ENCODE measurements at places on chromosomes 12 and 14. TPM values are rescaled to one million over a fixed set of nuclear protein-coding genes. Genes with fewer than 3 reads are reported as not detected.

The RPL10L gene
- not detected for total RNA-seq

DNA sequence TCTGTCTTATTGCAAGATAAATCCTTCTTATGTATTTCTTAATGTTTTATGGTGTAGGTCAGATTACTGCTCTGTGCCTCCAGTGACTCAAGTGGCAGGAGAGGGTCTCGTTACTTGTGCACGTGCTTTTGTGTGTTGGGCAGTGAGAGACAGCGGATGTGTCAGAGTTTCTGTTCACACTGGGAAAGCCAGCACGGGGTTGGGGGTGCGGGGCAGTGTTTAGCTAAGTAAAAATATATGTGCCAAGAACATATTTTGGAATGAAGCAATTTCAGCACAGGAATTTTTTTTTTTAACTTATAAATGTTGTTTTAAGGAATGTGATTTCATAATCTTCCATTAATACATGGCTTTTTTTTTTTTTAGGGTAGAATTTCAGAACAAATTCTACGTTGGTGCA, 4.5 kb upstream of the DNAH10 start:
- no peak for DNase-seq

- DNase-seq, result no peak
Measured at GRCh38 chr12:51409846-51410245, 14.8 kb upstream of the SLC4A8 start.

The AQP6 gene
- total RNA-seq, result not detected

The C12orf60 gene
- total RNA-seq, result 1.0 TPM

DNA sequence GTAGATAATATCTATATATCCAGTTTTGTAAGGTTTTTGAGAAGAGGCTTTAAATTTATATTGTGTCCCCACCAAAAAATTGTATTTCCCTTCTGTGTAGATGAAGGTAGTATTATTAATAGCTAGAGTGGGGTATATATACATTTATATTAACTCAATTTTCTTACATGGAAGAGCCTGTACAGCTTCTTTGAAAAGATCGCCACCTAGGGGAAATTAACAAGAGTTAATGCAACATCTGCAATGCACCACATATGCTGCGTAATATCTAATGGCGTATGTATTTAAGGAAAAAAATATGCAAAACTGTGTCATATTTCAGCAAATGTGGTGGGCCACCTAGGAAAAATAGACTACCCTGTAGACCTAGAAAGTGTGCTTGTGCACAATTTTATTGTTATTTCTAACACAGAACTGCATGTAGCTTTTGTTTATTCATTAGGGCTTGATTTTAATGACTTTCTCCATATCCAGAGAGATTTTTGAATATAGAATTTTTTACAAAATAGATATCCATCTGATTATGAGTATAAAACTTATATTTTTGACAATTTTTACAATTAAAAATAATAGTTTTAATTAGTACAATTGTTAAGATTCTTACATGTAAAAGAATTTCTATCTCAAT, 14.0 kb downstream of the CCER1 start:
- DNase-seq, result peak; percentile 31

The MGST1 gene
- 11.4 TPM for total RNA-seq

- no peak for DNase-seq
Measured at GRCh38 chr12:21988619-21989018, 47.4 kb upstream of the ABCC9 start.

The NID2 gene
- total RNA-seq, result not detected

DNA sequence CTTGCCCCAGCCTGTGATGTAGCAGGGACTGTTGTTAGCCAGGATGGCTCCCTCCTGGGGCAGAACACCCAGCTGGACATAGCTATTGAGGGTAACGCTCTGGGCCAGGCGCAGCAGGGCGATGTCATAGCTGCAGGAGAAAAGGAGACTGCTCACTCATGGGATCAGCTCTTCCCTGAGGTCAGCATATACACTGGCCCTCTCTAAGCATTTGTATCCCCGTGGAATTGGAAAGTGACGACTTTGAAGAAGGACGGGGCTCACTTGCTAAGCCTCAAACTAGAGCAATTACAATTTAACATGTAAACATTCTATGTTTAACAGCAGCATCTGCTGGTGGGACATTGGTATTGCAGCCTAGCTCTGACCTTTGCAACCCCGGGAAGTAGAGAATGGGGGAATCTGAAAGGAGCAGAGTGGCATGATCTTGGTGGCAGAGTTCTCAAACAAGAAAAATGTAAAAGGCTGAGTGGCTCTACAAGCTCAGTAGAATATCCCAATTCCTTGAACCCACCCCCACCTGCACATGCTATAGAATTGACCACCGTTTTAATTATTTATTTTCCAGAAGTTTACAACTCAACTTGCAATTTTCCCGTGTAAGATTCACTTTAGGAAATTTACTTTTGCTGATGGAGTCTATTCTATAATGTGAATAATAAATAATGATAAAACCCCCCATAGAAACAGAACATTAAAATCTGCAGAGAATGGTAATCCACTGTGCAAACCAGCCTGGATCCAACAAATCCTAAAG, 5.0 kb downstream of the CELA1 start:
- DNase-seq, result peak; percentile 62

GRCh38 chr12:99122496-99122895, 477.4 kb downstream of the APAF1 start:
- DNase-seq, result no peak

- no peak for DNase-seq
Measured at GRCh38 chr12:57927086-57927485, 14.3 kb upstream of the ATP23 start.

DNA sequence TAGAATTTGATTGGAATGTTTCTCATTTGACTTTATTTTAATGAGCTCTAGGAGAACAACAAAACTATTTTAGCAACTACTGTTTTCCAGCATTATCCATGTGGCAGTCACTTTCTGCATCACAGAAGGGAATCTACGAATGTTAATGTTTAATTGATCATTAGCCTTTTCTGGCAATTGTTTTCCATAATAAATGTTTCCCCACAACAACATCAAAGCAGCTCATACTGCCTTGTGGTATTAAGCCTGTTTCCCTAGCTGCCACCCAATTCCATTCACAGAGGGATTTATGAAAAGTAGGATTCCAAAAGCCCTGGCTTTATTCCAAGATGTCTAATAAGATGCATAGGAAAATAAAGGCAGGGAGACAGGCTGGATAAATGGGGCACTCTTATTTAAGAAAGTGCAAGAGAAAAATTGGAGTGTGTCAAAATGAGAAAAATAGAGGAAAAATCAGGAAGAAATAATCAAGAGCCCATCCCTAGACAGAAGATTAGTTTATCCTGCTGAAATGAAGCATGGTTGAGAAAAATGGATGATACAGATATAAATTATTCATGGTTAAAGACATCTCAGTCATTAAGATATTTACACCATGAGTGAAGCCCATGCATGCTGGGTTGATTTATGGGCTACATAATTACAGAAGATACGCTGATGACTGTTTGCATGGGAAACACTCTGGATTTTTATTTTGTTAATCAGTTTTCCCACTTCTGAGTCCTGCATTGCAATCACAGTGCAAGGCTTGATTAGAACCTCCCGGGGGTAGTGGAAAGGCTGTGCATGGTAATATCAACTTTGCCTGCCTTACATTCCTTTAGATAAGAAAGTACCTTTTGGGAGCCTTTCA, 180.3 kb downstream of the HELB start:
- no peak for DNase-seq

The CCDC88C gene
- total RNA-seq, result 4.7 TPM

The SIRT4 gene
- total RNA-seq, result 1.4 TPM

The TOMM20L gene
- total RNA-seq, result not detected

The ACOT6 gene
- total RNA-seq, result not detected

DNA sequence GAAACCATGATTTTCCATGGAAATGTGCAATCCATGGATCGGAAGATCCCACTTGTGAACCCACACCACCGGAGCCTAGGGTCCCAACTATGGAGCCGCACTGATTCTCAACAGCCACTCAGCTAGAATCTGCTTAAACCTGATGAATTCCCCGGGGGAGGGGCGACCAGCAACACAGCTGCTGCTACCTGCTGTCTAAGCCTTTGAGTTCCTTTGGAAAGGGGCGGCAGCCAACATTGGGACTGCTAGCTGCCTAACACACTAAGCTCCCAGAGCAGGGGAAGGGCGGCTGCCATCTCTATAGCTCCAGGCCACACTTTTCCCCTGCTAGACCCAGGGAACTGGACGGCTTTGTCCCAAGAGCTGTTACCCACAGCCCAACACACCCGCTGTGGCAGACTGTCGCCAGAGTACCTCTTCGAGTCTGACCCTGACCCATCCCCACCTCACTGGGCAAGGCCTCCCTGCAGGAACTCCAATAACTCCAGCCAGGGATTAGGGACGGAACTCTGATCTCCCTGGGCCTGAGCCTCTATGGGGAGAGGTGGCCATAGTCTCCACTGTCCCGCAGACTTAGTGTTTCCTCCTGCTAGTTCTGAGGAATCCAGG, 205.8 kb upstream of the SLC16A7 start:
- no peak for DNase-seq

GRCh38 chr14:24231263-24232120, 675 bp downstream of the NEDD8 start:
- DNase-seq, result no peak

DNA sequence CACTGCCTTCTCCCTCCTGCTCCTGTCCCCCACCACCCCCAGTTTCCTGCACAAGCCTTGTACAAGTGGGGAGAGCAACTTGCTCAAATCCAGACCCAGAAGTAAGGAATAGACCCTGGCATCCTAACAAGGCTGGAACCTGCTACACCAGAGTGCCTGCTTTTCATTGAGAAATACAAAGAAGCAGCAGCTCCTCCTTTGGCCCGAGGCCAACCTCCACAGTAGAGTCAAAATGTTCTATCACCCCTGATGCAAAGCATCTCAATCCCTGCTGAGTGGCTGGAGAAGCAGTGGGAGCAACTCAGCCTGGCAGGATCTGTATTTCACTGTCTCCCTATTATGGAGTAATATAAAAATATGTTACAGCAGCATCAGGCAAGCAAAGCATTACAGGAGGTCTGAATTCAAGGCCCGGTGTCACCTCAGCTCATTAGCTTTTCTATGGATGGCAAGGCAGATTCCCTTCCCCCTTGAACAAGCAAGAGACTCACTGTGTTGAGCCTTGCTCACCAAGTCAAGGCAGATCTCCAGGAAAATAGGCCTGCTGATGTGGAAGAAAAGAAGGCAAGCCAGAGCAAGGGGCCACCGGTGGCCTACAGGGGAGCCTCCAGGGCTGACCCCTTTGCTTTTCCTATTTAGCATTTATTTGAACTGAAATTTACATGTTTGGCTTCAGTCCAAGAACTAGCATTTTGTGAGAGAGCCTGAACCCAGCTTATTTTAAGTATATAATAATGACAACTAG, 186.3 kb upstream of the EGLN3 start:
- no peak for DNase-seq

The ARHGDIB gene
- 2.7 TPM for total RNA-seq

- no peak for DNase-seq
Measured at GRCh38 chr14:70988452-70988851, 81.2 kb downstream of the PCNX1 start.

The LRP1-AS gene
- total RNA-seq, result not detected

The FANCM gene
- 4.3 TPM for total RNA-seq

The GPR135 gene
- 1.5 TPM for total RNA-seq

DNA sequence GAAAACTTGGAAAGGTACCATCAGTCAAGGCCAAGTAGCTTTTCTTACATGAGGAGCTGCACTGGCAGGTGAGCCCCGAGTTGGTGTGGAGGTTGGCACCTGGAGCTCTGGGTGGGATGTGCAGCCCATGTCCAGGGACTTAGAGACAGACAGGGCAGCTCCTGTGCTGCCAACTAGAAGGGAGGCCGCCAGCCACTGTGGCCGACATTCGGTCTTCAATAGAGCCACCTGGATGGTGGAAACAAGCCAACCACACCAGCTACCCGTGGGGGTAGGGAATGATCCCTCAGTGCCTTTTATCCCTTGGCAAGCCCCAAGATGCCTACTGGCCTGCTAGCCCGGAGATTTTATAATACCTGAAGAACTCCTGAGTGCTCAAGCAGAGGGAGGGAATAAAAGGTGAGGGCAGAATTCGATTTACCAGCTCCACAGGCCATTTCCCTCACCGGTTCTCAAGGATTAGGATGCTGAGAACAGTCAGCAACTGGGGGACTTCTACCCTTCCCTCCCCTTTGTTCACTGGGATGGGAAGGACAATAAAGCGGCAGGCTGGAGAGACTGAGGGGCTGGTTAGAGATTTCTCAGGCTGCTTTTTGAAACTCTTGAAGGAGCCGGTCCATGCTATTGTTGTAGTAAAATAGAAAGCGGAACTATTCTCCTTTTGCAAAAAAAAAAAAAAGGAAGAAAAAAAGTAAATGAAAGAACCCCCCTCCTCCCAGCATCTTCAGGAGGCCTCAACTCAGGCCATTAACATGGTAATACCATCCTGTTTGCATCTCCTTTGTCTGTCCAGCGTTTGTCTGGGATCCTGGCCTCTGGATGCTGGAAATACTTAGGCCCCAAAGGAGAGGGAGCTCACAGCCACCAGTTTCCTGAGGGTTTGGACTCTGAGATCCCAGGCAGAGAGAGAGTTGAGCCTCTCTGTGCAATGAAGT, 321.6 kb downstream of the ZFP36L1 start:
- no peak for DNase-seq

The PDE3A gene
- not detected for total RNA-seq

DNA sequence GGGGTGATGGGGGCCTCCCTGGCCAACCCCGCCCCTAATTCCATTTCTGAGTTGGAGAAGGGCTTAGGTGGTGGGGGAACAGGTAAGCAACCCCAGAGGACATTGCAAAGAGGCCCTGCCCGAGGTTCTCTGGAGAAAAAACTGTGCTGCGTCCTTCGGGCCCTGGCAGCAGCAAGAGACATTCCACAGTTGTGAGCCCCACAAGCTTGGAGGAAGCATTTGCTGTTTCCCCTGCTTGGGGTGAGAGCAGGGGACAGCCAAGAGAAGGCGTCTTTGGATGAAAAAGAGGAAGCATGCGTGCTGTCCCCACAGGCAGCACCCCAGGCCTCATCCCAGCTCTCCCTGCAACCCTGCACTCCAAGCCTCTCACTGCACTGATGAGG, 1.3 kb downstream of the BDKRB2 start:
- DNase-seq, result no peak

DNA sequence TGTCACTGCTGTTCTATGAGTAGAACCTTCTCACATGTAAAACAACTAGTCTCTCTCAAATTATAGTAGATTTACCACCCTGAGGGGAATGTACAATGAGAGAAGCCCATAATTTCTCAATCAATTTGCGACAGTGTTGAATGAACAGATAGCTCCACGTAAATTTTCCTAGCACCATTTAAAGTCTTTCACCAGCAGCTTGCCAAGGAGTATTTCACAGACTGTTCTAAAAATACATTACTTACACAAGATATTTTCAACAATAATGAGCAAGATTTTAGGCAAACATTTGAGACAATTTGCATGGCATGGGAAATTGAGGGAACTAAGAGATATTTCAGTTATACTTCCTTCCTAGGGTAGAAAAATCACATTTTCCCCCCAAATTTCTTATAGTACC, 151.6 kb downstream of the KICS2 start:
- DNase-seq, result no peak

Measured in A172 (cell line).